Right lung (tissue), 10 donors: ENCODE measurements at places on chromosomes 7 and 10. TPM values are rescaled to one million over a fixed set of nuclear protein-coding genes. Genes with fewer than 3 reads are reported as not detected.

GPR26 gene
- polyA plus RNA-seq = not detected

PARD3 gene
- polyA plus RNA-seq = 38.0 TPM

FBXO24 gene
- 4.8 TPM for polyA plus RNA-seq

SLC16A12 gene
- polyA plus RNA-seq = 1.6 TPM

ZNF25 gene
- polyA plus RNA-seq = 20.1 TPM

OPN4 gene
- 0.05 TPM for polyA plus RNA-seq

AKR1D1 gene
- 0.08 TPM for polyA plus RNA-seq

CYP26A1 gene
- polyA plus RNA-seq = 0.15 TPM

BRAT1 gene
- 22.8 TPM for polyA plus RNA-seq

TNS3 gene
- polyA plus RNA-seq = 97.2 TPM

SPDYE2 gene
- polyA plus RNA-seq = 9.7 TPM

LAMB1 gene
- polyA plus RNA-seq = 534 TPM

PON1 gene
- polyA plus RNA-seq = 0.64 TPM

DEPP1 gene
- polyA plus RNA-seq = 66.4 TPM

- no peak for DNase-seq
Observed at GRCh38 chr7:24700521-24701260, 56.6 kb downstream of the GSDME start.

- DNase-seq = no peak
Observed at GRCh38 chr7:52959336-52959735, 76.1 kb upstream of the POM121L12 start.

DNA sequence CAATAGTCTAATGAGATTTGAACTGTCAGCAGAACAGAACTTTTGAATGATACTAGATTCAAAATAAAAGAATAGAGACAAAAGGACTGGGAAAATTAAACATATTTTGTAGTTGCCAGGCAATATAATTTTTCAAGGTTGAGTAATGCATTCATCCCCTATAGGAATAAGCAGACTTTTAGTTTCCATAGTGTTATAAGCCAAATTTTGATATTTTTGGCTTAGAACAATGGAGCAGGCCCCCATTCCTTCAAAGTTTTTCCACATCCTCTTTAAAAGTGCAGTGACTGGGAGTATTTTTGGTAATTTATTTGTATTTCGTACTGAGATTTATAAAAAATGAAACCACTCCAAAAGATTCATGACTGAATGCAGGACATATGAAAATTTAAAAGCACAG is 24.0 kb downstream of the MEOX2 start:
- DNase-seq = no peak

- no peak for DNase-seq
Observed at GRCh38 chr10:5679037-5679435, 5.6 kb upstream of the TASOR2 start.

DNA sequence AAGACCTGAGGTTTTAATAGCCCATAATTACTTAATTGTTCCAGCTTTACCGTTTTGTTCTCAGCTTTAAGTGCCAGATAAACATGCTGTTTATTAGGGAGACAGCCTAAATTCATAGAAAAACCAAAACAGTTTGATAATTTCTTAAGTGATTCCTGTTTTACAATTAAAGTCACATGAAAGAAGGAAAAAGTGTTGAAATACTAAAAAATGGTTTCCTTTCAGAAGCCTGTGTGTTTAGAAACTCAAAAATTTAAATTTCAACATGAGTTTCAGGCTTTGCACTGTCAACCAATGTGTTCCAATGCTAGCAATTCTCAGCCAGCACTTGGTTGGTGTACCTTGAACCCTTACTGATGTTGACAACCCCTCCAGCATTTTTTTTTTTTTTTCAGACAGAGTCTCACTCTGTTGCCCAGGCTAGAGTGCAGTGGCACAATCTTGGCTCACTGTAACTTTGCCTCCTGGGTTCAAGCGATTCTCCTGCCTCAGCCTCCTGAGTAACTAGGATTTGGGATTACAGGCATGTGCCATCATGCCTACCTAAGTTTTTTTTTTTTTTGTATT is 135.3 kb downstream of the ICA1 start:
- DNase-seq = no peak

- DNase-seq = no peak
Observed at GRCh38 chr10:8998751-8999150, 944.3 kb downstream of the GATA3 start.

DNA sequence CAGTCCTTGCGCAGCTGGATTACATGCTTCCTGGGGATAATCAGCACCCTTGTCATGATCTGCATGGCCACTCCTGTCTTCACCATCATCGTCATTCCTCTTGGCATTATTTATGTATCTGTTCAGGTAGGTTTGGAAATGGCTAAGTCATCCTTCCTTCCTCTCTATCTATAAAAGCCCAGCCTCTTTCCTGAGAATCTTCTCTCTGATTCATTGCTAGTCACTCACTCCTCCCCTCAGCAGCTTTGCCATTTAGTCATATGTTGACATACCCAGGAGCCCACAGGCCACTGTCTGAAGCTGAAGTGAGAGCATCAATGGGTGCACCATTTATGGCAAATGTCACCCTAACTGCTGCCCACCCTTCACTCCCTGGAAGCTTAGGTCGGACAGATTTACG is 52.0 kb downstream of the ABCC2 start:
- DNase-seq = no peak

GRCh38 chr10:29837586-29837985 is 202.8 kb upstream of the SVIL start:
- DNase-seq = no peak

DNA sequence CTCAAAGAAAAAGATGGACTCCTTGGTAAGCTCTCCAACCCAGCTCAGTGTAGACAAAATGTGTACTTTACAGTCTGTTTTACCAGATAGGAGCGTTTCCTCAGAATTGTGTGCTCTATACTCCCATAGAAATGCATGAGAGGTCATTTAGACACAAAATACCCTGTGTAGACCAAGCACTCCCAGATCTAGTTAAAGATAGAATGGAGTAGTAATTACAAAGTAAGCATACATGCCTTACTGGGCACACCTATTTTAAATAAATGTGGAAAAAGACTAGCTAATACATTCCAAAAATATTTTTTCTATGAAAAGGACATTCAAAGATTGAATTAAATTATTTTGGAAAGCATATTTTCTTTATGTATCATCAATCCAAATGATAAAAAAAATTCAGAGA is 271.9 kb upstream of the DGKB start:
- DNase-seq = no peak

DNA sequence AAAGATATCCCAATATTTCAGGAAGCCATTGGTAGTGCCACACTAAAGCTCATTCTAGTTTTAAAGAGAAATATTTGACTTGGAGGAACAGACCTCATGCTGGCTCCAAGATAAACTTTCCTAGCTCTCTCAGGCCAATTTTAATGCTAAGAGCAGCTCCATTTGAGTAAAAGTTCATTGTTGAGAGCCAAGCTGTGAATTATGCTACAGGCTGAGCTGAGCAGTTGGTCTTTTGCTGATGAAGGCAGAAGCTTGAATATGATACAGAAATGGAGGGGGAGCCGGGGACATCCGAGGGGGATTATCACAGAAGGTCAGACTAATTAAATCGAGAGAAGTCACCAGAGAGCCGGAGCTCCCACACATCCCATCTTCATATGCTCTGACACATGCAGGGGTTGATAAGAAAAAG is 175.7 kb upstream of the AUTS2 start:
- DNase-seq = no peak

DNA sequence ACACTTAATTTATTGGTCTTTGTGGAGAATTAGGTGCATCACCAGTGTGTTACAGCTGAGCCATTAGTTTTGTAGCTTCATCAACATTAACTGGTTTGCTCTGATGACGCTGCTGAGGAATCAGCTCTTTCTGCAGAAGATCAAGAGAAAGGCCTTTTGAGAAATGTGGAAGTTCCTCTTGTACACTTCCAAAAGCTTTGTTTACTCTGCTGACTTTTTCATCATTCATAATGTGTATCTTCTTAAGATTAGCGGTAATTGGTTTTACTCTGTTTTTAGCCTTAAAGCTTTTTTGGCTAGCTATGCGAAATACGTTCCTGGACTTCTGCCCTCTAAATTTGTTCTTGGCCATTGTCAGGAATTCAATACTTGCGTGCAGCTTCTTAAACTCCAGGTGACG is 8.2 kb upstream of the PHYH start:
- DNase-seq = no peak

DNA sequence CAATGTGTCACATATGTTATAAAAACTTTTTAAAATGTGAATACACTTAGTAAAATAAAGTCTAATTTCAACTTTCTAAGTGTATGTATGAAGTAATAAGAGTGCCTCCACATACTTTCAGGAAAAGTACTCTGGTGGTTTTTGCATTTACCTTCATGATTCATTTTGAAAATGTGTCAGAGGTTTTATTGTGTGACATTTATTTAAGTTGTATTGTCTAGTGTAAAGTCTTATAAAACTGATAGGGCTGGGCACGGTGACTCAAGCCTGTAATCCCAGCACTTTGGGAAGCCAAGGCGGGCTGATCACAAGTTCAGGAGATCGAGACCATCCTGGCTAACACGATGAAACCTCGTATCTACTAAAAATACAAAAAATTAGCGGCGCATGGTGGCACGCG is 226.5 kb downstream of the ITGB1 start:
- DNase-seq = no peak

DNA sequence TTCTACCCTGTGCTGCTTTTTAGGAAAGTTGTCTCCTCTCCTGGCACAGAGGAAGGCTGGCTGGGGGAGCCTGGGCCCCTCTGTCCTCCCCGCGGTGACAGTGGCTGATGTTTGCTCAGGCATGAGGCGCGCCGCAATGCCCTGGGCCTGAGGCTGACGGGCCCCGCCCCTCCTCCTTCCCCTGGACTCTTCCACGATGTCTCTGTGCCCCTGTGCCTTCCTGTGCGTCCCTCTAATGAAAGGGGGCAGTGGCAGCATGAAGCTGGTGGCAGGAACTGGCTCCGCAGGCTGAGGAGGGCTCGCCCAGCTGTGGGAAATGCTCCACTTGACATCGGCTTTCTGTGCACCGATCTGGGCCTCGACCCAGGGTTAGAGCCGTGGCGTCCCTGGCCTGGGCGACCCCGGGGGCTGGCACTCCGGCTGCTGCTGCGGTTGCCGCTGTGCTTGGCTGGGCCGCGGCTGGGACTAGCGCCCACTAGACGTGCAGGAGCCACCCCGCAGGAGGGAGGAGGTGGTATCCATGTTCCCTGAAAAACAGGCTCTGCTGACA is 67.9 kb downstream of the ZNF680 start:
- DNase-seq = no peak

GRCh38 chr7:44177570-44178131 is 11.6 kb downstream of the GCK start:
- no peak for DNase-seq

- no peak for DNase-seq
Observed at GRCh38 chr10:127815147-127815546, 77.6 kb downstream of the CLRN3 start.

- DNase-seq = no peak
Observed at GRCh38 chr10:129140921-129141885, 325.8 kb upstream of the MGMT start.

- no peak for DNase-seq
Observed at GRCh38 chr7:64300641-64301405, 12.9 kb upstream of the ZNF736 start.

- no peak for DNase-seq
Observed at GRCh38 chr7:13117103-13117502, 429.7 kb downstream of the ARL4A start.

DNA sequence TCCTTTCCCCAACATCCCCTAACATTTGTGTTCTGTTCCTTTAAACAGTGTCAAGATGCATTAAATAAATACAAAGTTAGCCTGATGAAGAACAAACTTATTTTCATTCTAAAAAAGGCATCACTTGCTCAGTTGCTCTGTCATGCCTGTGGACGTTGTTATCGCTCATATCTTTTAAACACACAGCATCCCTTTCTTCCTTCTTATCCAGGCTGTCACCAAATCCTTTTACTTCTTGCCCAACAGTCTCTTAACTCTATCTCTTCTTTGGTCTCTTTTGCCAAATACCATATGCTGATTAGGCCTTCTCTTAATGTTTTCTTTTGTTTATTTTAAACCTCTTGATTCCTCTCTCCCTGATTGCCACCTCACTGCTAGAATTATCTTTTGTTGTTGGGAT is 43.9 kb downstream of the DKK1 start:
- DNase-seq = no peak

GRCh38 chr7:139748373-139748765 is 29.4 kb downstream of the HIPK2 start:
- DNase-seq = no peak

DNA sequence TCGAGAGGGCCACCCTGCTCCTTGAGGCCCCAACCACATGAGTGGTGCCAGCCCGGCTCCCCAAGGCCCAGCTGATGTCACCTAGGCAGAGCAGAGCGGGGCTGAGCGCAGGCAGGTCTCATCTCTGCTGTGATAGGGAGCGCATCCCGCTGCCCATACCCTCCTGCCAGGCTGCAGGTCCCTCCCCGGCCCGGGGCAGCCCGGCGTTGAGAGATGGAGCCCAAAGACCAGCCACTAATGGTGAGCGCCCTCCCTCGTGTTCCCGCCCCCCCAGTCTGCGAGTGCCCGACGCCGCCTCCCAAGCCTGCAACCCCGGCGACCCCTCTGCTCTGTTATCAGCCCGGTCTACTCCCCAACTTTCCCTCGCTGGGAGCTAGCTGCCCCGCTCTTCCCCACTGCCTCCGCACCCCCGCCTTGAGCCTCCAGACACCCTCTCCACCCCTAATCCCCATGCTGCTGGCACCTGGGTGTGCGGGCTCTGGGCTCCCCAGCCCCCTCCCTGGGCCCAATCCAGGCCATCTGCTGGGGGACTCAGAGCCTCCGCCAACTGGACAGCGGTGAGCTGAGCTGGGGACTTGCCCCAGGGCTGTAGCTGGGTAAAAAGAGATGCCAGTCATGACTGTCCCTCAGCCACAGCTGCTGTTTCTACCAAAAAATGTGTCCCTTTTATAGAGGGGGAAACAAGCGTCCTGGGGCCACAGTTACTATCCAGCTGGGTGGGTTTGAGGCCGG is 19.7 kb upstream of the CHST12 start:
- no peak for DNase-seq

- peak; percentile 48 for DNase-seq
Observed at GRCh38 chr10:27612551-27613035, 108.5 kb downstream of the RAB18 start.

GRCh38 chr10:93462371-93462770 is 19.8 kb downstream of the MYOF start:
- no peak for DNase-seq

DNA sequence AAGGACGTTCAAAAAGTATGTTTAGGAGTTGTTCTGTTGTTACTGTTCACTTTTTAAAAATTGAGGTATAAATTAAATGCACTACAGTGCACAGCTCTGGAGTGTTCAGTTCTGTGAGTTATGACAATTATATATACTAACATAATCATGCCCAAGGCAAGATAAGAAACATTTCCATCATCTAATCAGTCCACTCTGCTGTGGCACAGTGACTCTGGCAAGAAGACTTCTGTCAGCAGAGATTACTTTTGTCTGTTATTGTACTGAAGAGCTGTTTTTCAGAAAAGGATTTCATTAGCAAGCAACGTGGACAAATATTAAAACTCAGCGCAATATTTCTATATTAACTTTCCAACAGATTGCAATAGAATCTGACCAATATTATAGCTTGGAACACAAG is 32.0 kb downstream of the ICA1 start:
- no peak for DNase-seq

GRCh38 chr10:11212288-11213085 is 194.8 kb downstream of the CELF2 start:
- no peak for DNase-seq
